ENCODE measurements at places on chromosomes 13 and 19.
A peak's percentile ranks its signal among the peaks of the same experiment; 100 is the strongest.

GRCh38 chr13:80873589-80873988, 532.7 kb upstream of the SPRY2 start:
- no peak overlapping the region for H3K27ac ChIP-seq
- H3K4me1 ChIP-seq = no peaks in the 10 kb centered on the region
- no peaks in the 10 kb centered on the region for H3K27me3 ChIP-seq
- H3K36me3 ChIP-seq = no peaks in the 10 kb centered on the region

DNA sequence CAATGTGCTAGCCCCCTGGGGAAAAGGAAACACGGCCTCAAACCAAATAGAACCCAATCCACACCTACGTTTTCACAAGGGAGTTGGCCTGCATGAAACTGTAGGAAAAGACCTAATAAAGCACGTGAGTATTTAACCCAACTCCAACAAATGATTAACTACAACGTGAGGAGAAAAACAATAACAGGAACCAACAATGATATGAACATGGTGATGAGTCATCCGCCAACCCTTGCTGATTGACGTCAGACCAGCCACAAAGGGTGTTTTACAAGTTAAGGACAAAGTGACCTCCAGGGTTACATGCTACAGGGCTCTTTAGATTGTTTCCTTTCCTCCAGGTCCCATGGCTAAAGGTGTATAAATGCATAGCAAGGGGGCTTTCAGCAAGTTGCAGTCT, 460.5 kb downstream of the COG6 start:
- no peak overlapping the region for H3K4me3 ChIP-seq
- peaks cover 2% of the 10 kb centered on the region for H3K4me1 ChIP-seq
- H3K27me3 ChIP-seq = no peaks in the 10 kb centered on the region

- no peaks in the 10 kb centered on the region for H3K27me3 ChIP-seq
- H3K27ac ChIP-seq = peak overlapping the region; percentile 99
- peaks cover 15% of the 10 kb centered on the region for H3K4me1 ChIP-seq
- peak overlapping the region; percentile 98 for H3K4me3 ChIP-seq
- no peaks in the 10 kb centered on the region for H3K36me3 ChIP-seq
Observed at GRCh38 chr19:3760871-3761361, 576 bp downstream of the APBA3 start.

DNA sequence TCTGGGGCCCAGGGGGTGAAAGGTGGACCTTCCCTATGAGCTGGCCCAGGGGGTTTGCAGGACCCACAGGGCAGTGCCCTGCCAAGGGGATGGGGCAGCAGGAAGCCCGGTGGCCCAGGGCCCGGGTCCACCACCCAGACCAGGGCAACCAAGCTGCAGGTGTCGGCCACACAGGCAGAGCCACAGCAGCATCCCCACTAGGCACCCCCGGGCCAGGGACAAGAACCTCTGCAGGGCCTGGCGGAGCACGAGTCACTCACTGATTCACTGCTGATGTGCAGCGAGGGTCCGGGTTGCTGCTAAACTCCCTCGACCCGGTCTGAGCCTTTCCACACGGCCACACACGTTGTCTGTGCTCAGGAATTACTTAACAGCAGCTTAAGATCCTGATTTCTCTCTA, 8.8 kb downstream of the FZR1 start:
- H3K4me3 ChIP-seq = no peak overlapping the region
- DNase-seq = peak; percentile 57
- no peaks in the 10 kb centered on the region for H3K36me3 ChIP-seq
- peaks cover 66% of the 10 kb centered on the region for H3K4me1 ChIP-seq
- peak overlapping the region; percentile 43 for H3K27ac ChIP-seq
- no peaks in the 10 kb centered on the region for H3K27me3 ChIP-seq

DNA sequence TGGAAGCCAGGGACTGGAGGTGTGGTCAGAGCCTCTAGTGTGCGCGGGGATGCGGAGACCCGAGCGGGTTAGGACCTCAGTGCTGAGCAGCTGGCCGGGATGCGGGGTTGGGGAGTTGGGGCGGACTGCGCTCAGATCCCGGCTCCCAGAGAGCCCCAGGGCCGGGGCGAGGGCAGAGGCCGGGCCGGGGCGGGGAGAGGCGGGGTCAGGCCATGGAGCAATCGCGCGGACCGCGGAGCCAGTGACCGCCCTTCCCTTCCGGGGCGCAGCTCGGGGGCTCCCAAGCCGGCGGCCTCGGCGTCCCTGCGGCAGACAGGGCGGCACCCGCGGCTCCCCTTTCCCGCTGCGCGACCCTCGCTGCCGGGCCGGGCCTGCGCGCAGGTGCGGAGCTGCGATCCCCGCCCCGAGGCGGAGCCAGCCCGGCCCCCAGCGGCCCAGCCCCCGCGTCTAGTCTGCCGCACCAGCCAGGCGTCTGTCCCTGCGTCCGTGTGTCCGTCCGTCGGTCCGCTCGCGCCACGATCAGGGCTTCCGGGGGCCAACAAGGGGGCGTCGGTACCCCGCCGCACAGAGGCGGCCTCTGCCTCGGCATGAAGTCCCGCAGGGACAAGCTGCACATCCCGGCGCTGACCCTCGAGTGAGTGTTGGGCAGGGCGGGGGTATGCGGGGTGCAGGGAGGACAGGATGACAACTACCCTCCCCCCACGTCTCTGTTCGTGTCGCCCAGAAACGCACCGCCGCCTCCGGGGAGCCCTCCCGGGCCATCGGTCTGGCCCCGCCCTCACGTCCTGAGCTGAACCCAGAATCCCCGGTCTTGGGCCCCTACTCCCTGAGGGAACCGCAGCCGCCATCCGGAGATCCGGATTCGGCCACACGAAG, 12.4 kb downstream of the MAST3 start:
- no peaks in the 10 kb centered on the region for H3K27me3 ChIP-seq
- peak overlapping the region; percentile 88 for H3K4me3 ChIP-seq
- H3K36me3 ChIP-seq = peaks cover 2% of the 10 kb centered on the region
- H3K27ac ChIP-seq = peak overlapping the region; percentile 89
